EH (cell line): ENCODE measurements at places on chromosomes 1 and 21.

GRCh38 chr1:166905136-166905535 lies 29.1 kb upstream of the TADA1 start:
- DNase-seq: peak; percentile 25

GRCh38 chr1:208652296-208653160 lies 408.3 kb upstream of the PLXNA2 start:
- peak; percentile 78 for DNase-seq

GRCh38 chr1:23039308-23039826 lies 20.1 kb downstream of the KDM1A start:
- DNase-seq: no peak

- DNase-seq: no peak
These were observed 62.4 kb downstream of the MEGF6 start for GRCh38 chr1:3548895-3549294.

DNA sequence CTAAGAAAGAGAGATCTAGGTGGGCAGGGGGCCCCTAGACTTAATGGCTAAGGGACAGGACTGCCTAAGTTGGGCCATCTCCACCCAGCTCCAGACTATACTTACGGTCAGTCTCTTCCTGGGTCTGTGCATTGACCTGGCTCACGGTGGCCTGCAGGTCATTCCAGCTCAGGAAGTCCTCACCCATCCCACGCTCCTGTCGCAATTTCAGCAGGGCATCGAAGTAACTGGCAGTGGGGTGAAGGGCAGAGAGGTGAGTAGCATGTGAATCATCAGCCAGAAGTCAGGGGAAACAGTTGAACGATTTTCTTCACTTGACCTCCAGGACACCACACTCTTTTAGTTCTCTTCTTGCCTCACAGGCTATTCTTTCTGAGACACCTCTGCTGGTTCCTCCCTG lies 20.5 kb downstream of the IQGAP3 start:
- peak; percentile 14 for DNase-seq

DNA sequence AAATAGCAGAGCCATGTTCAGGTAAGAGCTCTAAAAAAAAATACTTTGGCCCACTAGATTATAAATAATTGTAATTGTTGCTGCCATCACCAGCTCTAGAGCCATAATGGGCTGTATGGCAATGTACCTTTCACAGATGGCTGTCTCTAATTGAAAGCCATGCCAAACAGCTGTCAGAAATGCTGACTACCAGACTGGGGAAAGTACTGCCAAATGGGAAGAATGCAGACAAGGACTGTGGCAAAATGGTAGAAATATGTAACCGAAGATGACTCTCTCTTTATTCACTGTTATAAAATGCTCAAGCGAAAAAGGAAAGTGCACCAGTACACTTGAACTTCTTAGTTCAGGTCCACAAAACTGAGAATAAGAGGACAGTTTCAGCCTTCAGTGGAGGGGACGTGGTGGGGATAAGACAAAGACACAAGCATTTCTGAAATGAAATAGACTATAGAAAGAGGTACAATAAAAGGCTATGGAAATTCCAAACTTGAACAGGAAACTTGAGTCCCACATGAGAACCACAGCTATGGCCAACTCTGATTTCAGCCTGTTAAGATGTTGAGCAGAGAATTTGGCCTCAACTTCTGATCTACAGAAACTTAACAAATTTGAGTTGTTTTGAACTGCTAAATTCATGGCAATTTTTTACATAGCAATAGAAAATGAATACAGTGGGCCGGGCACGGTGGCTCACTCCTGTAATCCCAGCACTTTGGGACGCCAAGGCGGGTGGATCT lies 46.5 kb upstream of the LPGAT1 start:
- peak; percentile 9 for DNase-seq

DNA sequence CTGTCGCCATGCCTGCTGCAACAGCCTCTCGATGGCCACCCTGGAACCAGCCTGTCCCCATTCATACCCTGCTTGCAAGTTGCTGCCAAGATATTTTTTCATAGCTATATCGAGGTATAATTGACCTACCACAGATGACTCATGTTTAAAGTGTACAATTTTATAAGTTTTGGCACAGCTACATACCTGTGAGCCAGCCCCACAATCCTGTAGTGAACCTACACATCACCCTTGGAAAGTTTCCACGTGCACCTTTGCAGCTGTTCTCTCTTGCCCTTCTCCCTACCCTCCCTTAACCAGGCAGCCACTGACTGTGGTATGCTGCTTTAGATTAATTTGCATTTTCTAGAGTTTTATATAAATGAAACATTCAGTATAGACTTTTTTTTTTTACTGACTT lies 23.0 kb upstream of the KCNJ6 start:
- no peak for DNase-seq

DNA sequence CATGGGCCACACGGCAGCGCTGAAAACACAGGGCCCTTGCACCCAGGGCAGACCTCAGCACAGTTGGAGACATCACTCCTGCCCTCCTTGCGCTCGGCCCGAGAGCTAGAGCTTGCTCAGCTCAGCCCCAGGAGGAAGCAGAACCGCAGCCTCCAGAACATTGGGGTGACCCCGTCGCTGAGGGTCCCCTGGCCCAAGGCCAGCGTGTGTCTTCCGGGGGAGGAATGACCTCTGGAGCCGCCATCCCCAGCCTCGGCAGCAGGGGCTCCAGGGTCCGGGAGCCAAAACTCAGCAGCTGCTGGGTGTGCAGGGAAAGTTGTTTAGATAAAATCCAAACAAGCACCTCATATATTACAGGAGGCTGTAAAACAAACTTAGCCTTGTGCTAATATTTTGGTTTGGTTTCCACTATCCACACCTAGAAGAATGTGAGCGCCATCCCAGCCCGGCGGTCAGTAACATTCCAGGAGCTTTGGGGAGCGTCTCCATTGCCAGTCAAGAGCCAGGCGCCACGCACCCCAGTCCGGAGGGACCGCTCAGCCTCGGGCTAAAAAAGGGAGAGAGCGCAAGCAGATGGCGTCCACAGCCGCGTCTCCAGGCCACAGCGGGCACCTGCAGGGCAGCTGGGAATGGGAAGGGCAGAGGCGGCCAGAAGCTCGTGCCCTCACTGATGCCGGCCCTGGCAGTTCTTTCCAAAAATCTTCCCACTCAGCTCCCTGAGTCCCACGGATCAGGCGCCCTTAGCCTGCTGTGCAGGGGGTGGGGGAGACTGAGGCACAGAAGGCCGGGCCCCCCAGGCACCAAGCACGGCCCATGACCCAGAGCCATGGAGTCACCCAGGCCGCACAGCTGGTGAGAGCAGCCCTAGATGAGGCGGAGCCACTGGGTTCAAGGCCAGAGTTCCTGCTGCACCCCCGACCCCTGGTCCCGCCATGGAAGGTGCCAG lies 52.0 kb downstream of the SLX9 start:
- peak; percentile 58 for DNase-seq

DNA sequence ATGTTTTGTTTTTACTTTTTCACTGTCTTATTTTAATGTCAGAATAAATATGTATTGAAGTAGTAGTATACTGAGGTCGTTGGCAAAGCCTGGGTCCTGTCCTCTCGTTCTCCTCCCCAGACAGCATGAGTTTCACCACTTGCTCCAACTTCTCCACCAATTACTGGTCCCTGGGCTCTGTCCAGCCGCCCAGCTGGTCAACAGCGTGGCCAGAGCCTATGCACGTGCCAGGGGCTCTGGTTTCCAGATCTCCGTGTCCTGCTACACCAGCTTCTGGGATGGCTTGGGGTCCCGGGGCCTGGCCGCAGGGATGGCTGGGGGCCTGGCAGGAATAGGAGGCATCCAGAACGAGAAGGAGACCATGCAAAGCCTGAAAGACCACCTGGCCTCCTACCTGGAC lies 19.3 kb downstream of the PTPN14 start:
- DNase-seq: no peak

DNA sequence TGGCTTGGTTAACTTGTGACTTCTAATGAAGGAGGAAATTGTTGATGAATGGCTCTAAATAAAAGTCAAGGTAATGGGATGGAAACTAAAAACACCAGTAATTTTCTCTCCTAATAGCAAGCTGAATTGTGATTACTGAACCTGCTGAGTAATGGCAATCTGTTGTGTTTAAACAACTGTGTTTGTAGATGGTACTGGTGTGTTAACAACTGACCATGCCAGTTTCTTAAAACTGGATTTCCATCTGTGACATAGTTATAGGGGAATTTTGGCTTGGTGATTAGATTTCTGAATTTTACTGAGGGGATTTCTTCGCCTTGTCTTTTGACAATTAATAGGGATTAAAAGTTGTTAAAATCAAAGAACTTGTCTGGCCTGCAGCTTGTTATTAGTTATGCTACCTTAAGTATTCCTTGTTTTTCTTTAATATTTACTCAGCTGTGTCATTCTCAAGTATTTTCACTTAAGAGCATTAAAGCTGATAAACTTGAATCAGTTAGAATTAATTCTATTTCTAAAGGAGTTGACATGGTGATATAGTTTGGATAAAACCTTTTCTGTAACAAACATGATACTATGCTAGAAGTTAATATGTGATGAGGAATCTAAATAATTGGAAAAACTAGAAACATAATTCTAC lies 7.9 kb upstream of the ERO1B start:
- no peak for DNase-seq

DNA sequence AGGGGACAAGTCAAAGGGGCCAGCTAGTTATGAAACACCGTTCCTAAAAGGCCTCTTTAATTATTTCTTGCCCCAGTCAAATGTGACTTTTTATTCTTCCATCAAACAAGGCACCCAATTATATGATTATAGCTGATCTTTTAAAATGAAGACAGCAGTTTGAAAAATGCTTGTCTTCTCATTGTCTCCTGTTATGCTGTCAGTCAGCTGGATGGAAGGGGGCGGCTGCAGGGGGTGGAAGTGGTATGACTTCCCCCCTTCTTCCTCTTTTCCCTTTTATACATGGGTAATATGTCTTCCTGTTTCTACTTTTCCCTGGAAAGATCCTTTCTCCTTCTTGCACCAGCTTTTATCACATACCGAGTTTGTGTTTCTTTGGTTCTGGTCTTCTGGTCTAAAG lies 25.8 kb upstream of the KCNA10 start:
- no peak for DNase-seq

DNA sequence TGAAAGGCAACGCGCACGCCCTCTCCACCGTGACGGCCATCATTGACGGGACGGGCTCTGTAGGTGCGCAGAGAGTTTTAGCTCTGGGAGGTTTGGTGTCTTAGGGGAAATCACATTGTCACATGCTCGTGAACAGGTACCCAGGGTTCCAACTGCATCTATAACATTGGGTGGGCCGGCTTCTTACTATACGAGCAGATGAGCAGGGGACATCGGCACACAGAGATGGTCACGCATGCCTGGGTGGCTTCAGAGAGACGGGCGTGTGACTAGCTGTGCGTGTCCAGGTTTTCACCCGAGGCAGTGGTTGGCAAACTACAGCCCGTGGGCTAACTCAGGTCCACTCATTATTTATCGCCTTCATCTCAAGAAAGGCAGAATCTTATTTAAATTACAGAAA lies 54.7 kb downstream of the SLC37A1 start:
- no peak for DNase-seq

- DNase-seq: peak; percentile 97
These were observed 350.3 kb upstream of the LYPLAL1 start for GRCh38 chr1:218823291-218823900.

GRCh38 chr1:115505148-115505571 lies 136.6 kb upstream of the VANGL1 start:
- peak; percentile 65 for DNase-seq

DNA sequence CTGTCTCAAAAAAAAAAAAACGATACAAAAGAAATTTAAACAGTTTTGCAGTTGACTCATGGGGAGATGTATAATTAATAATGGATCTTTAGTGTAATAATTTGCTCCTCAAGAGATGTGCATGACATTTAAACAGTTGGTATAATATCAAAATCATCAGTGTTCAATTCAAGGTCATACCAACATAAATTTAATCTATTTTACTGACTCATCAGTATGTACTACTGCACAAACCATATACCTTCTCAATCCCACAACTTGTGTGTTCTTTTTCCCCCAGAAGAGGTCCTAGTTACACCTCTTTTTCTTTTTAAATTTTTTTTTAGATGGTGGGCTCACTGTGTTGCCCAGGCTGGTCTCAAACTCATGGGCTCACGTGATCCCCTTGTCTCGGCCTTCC lies 23.6 kb downstream of the CDKN2C start:
- DNase-seq: no peak

GRCh38 chr1:246572785-246573184 lies 6.5 kb downstream of the CNST start:
- no peak for DNase-seq

- DNase-seq: no peak
These were observed 477.1 kb upstream of the VAMP3 start for GRCh38 chr1:7293702-7294629.

DNA sequence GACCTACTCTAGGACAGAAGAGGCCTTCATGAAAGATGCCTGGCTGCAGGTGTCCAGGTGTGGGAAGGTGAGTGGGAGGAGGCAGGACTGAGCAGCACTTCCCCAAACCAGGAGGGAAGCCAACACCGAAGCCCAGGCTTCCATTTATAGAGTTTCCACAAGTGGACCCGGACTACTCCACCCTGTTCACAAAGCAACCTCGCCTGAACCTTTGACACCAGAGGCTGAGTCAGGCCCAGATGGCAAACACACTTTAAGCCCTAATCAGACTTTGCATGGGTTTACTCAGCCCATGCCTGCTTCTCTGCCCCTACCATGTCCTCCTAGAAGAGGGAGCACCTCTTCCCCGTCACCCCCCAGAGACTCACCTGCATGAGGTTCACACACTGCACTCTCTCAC lies 14.0 kb downstream of the PRR9 start:
- DNase-seq: no peak

- no peak for DNase-seq
These were observed 18.3 kb upstream of the MPL start for GRCh38 chr1:43319288-43319687.

DNA sequence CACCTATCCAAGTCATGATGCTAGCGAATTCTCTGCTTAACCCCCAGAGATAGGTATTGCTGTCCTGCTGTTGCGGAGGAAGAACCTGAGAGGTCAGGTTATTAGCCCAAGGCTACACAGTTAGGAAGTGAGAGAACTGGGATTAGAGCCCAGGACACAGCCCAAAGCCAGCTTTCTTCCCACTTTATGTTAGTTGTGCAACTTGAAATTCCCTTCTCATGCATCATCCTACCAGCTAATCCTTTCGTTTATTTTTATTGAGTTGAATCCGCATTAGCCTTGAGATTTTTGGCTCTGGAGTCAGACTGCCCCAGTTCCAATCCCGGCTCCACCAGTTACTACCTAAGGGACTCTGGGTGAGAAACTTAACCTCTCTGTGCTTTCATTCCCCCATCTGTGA lies 65.4 kb downstream of the PLEKHA6 start:
- peak; percentile 97 for DNase-seq

DNA sequence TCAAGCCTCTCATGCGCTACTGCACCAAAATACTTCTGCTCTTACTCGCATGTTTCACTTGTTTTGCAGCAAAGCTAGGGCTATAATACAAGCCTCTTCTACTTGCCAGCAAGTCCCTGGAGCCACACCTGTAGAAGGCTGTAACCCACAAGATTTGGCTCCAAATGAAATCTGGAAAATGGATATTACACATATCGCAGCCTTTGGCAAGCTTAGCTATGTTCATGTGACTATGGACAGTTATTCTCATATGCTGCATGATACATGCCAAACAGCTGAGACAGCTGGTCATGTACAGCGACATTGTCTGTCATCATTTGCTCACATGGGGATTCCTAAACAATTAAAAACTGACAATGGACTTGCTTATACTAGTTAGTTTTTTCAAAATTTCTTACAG lies 270.3 kb downstream of the COL11A1 start:
- DNase-seq: peak; percentile 54

- peak; percentile 21 for DNase-seq
These were observed 4.2 kb downstream of the PLA2G5 start for GRCh38 chr1:20074055-20074724.
